ENCODE measurements at places on chromosomes 12 and 14. TPM values are rescaled to one million over a fixed set of nuclear protein-coding genes. Genes with fewer than 3 reads are reported as not detected.

GRCh38 chr14:67853715-67854114 lies 34.1 kb downstream of the RAD51B start:
- no peaks in the 10 kb centered on the region for H3K27me3 ChIP-seq
- no peak for DNase-seq
- H3K4me1 ChIP-seq, result peaks cover 1% of the 10 kb centered on the region
- no peak overlapping the region for H3K27ac ChIP-seq

DNA sequence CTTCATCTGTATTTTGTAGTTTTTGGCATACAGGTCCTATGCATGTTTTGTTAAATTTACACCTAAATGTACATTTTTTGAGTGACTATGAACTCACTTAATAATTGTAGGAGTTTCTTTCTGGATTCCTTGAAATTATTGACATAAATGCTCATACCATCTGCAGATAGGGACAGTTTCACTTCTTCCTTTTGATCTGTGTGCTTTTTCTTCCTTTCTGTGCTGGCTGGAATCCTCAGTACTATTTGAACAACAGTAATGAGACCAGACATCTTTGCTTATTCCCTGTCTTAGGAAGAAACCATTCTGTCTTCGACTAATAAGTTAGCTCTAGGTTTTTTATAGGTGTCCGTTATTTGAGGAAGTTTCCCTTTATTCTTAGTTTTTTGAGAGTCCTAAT lies 110.3 kb downstream of the ADGRD1 start:
- H3K27me3 ChIP-seq, result peaks cover 4% of the 10 kb centered on the region
- no peak overlapping the region for H3K4me3 ChIP-seq
- H3K27ac ChIP-seq, result no peak overlapping the region
- DNase-seq, result no peak
- no peaks in the 10 kb centered on the region for H3K4me1 ChIP-seq
- no peaks in the 10 kb centered on the region for H3K36me3 ChIP-seq

DNA sequence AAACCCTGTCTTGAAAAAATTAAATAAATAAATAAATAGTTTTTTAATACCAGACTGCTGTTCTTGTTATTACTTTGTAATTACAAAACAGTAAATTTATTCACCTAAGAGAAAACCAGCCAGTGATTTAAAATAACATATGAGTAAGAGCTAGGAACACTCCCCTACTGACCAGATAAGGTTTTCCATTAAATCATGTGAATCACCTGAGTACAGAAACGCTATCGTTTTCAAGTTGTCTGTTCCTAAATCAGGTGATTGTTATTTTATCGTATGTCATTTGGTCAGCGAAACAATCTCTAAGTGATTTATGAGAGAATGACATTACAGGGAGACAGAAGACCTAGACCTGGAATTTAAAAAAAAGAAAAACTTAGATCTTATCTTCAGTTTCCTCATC lies 47.3 kb downstream of the RPS29 start:
- no peaks in the 10 kb centered on the region for H3K36me3 ChIP-seq
- H3K27me3 ChIP-seq, result peaks cover 4% of the 10 kb centered on the region
- no peak overlapping the region for H3K27ac ChIP-seq
- no peak for DNase-seq

- peak overlapping the region; percentile 62 for H3K27ac ChIP-seq
- H3K4me1 ChIP-seq, result peaks cover 18% of the 10 kb centered on the region
- H3K27me3 ChIP-seq, result no peaks in the 10 kb centered on the region
- H3K36me3 ChIP-seq, result no peaks in the 10 kb centered on the region
- no peak overlapping the region for H3K4me3 ChIP-seq
These were observed 42.4 kb downstream of the ERH start for GRCh38 chr14:69355607-69356281.

- H3K27me3 ChIP-seq, result peaks cover 13% of the 10 kb centered on the region
- no peaks in the 10 kb centered on the region for H3K4me1 ChIP-seq
- H3K36me3 ChIP-seq, result no peaks in the 10 kb centered on the region
- H3K27ac ChIP-seq, result no peak overlapping the region
- no peak for DNase-seq
These were observed 14.3 kb upstream of the LRP6 start for GRCh38 chr12:12281134-12281533.

GRCh38 chr12:55830601-55831446 lies 1.4 kb upstream of the DNAJC14 start:
- peak; percentile 60 for DNase-seq
- H3K36me3 ChIP-seq, result peaks cover 20% of the 10 kb centered on the region
- H3K27me3 ChIP-seq, result no peaks in the 10 kb centered on the region
- H3K4me1 ChIP-seq, result peaks cover 48% of the 10 kb centered on the region

DNA sequence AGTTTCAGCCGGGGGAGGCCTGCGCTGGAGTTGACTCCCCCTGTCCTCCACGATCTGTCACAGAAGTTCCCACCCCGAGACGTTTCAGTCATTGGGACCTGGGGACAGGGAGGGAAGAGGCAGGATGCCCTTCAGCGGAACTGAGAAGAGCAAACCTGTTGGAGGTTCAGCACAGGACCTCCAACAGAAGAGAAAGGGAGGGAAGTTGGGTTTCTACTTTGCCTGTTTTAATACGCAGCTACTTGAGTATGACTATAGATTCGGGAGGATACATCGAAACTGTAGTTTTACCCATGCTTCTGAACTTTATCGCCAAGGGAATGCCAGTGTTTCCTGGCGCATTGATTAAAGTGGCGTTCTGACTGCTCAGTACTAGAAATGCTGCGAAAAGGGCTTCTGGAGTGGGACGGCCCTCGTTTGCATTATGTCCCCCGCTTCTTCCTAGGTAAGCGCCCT lies 2.3 kb upstream of the DUSP6 start:
- H3K27ac ChIP-seq, result peak overlapping the region; percentile 93
- H3K27me3 ChIP-seq, result no peaks in the 10 kb centered on the region
- H3K36me3 ChIP-seq, result peaks cover 15% of the 10 kb centered on the region
- H3K4me1 ChIP-seq, result peaks cover 40% of the 10 kb centered on the region
- H3K4me3 ChIP-seq, result peak overlapping the region; percentile 98

DNA sequence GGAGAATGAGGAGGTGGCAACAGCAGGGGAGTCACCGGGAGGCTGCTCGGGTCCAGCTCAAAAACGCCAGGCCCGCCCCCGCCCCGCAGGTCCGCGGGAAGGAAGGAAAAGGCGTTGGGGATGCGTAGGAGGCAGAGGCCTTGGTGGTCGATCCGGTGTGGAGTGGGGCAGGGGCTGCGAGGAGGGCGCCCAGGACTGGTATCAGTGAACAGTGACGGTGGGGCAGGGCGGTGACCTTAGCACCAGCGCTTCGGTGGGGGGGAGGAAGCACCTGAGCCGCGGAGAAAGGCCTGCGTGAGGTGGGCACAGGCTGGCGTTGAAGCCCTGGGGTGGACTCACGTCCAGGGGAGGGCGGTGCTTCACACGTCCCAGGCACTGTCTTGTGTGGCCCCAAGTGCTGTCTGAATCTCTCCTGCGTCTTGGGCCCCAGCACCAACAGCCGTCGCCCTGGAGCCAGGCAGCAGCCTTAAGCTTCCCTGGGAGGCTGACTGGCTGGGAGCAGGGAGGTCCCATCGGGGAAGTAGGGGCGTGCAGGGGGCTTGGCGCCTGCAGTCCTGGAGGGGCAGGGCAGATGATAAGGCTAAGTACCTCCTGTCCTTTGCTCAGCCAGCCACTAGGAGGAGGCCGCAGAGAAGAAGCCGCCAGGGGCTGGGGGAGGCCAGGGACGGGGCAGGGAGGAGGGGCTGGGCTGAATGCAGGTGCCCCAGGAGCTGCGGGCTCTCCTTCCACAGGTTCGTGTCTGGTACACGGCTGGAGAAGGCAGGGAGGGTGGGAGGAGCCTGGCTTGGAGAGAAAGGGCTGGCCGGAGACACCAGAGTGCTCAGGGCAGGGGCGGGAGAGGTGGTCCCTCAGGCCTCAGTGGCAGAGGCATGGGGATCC lies 26.5 kb downstream of the ZBTB42 start:
- H3K4me1 ChIP-seq, result peaks cover 23% of the 10 kb centered on the region
- peaks cover 26% of the 10 kb centered on the region for H3K27me3 ChIP-seq

DNA sequence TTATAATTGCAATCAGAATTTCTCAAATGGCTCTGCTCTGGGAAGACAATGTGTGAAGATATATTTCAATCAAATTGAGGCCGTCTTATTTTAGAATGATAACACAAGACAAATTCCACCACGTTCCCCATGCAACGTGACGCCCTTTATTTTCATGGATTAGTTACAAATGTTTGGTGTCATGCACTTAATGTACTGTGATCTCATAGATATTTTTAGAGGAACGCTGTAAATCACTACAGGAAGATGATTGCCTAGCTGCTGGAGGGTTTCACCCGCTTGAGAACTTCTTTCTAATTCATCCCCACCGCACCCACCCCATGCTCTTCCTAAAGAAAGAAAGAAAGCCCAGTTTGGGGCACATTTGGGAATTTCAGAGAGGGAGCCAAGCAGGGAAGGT lies 117.2 kb downstream of the PLXNC1 start:
- H3K27me3 ChIP-seq, result no peaks in the 10 kb centered on the region
- H3K4me1 ChIP-seq, result peaks cover 68% of the 10 kb centered on the region

LMNTD1 gene
- total RNA-seq, result not detected

RNASE7 gene
- total RNA-seq, result not detected

GPR162 gene
- total RNA-seq, result 0.25 TPM

HCAR2 gene
- not detected for total RNA-seq

TAS2R7 gene
- not detected for total RNA-seq

CHD8 gene
- total RNA-seq, result 123 TPM
